Putamen (tissue), 1 donor: ENCODE measurements at places on chromosomes 3 and 15.

DNA sequence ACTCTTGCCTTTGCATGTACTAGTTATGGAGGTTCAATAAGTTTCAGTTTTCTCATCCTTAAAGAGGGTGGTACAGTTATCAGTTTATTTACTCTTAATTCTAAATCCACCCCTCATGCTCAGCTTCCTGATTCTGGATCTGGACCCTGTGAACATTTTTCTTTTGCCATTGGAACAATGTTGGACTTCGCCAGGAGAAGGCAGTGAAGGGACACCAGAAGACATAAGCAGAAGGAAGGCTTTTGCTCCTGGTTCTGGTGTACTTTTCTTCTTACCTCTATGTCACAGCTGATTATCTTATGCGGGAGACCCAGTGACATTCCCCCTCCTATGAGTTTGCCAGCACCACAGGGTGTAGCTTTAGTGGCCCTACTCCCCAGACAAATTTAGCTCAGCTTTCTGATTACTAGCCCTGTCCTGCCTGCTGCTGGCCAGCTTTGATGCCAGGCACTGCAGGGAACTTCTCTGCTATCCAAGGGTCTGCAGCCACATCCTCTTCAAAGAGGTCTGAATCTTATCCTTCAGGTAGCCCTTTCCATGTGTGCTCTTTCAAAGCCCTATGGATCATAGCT lies 466.3 kb upstream of the EPHA3 start:
- DNase-seq: no peak

DNA sequence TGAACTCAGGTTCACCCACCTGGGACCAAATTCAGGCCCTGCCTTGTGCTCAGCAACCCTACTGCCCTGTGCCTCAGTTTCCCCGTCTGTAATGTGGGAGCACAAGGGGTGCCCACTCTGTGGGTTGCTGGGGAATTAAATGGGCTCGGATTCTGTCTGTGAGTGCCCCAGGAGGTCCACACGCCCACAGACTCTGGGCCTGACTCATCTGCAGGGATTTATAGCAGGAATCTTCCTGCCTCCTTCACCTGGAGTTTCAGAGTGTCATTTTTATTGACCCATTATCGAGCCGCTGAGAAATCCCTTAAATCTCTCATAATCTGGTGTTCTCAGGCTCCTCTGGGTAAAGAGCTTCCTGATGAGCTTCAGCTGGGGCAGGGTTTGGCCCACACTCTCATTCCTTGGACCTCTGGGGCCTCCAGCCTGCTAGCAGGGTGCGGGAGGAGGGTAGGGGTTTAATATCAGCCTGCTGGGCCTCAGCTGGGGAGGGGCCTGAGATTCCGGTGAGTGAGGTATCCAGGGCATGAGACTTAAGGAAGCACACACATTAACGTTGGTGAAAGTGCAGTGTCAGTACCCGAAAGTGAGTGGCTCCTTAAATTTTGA lies 16.4 kb downstream of the C3orf18 start:
- no peak for DNase-seq

DNA sequence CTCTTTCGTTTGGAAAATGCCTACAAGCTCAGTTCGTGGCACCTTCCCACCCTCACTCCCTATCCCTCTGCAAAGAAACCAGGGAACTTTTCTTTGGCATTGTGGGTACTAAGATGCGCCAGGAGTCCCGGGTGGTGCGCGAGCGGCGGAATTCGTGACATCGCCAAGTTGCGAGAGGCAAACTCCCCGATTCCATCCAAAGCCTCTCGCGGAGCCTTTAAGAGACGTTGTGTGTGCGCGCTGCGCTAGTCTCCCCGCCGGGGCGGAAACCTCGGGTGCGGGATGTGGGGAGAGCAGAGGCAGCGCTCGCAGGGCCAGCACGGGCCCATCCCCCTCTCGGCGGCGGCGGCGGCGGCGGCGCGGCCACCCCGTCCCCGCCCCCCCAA lies 443 bp upstream of the NR2F2 start:
- DNase-seq: no peak

DNA sequence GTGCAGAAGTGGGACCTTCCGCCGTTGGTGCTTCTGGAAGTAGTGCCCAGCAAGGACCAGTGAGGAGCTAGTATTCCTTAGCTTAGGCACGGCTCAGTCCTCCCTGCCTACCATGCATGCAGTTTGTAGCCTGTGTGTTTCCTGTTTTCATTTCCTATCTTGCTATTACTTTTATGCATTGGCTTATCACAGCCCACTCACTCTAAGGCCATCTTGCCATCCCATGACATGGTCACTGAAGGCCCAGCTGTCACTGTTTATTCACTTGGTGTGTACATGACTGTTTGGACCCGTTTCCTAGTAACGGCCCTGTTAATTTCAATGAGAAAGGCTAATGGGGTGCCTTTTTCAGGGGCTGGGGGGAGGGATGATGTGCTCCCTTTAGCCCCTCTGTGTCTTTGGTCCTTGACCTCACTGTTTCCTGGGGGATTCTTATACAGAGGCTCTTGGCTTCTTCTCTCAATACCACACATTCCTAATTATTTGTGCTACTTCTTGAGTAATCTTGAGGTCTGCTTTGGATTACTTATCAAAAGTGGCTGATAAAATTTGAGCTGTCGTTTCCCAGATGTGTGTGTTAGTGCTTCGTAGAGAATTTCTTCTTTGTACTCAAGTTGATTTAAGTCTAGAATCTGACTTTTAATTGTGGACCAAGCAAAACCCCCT lies 24.5 kb upstream of the TRAK1 start:
- DNase-seq: no peak

DNA sequence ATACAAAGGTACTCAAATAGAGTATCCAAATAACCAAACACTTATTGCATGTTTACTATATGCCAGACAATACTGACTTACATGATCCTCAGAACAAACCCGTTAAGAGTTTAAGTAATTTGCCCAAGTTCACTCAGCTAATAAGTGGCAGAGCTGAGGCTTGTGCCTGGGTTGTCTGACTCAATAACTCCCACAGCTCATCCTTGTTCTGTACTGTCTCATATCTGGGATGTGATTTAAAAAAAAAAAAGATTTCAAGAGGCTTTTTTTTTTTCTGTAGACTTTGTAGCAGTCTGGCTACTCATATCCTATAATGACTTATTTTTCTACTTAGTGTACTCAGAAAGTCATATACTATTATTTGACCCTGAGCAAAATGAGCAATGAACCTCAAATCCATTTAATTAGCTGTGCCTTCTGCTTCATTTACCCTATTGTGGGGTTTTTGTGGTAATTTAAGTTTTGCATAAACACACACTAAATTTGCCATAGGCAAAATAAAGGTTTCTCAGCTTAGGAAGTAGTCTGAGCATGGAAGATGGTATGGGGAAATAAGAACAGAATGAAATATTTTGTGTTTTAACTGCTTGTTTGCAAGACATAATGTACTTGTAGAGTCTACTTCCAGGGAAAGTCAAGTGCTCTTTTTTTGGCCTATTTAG lies 3.1 kb downstream of the NSUN3 start:
- peak; percentile 42 for DNase-seq

DNA sequence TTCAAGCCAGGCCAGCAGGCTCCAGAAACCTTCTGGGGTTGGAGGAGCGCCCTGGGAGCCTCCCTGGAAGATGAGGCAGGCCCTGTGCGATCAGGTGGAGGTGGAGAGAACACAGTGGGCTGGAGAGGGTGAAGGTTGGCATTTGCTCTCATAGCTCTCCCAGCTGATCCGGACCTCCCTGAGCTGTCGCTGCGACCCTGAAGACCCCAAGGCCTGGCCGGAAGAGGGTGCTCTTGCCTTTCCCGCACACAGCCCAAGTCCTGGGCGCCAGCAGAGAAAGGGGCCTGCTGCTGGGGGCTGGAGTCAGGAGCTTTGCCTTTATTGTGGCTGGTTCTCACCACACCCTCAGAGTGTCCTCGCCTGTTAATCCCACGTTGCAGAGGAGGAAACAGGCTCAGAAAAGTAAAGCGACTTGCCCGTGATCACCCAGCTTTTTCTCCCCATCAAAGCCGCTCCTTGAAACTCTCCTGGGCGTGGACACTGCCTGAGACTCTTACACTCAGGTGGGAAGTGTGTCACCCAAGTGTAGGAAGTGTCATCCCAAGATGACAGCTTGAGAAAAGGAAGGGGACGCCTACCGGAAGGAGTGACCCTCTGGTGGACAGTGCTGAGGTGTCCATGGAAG lies 8.6 kb upstream of the RPL29 start:
- peak; percentile 82 for DNase-seq

- no peak for DNase-seq
Measured at GRCh38 chr15:51766341-51766740, 14.9 kb downstream of the TMOD2 start.

- no peak for DNase-seq
Measured at GRCh38 chr3:106759731-106760130, 617.5 kb upstream of the CCDC54 start.

DNA sequence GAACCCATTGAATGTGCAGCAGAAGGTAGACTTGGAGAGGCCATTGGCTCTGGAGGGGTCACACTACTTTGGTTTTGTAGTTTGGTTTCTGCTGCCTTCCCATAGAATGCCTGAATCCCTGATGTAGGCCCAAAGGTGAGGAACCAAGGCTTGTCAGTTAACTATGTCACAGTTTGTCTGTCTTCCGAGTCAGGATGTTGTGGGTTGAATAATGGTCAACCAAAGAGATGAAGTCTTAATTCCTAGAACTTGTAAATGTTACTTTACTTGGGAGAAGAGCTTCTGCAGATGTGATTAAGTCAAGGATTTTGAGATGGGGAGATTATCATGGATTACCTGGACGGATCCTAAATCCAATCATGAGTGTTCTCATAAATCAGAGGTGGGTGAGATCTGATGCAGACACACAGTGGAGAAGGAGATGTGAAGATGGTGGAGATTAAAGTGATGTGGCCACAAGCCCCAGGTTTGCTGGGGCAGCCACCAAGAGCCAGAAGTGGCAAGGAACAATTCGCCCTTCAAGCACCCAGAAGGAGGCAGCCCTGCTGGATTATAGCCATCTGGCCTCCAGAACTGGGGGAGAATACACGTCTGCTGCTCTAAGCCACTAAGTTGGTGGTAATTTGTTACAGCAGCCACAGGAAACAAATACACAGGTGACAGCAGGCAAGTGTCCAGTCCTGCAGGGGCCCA lies 2.3 kb upstream of the CCR8 start:
- no peak for DNase-seq

DNA sequence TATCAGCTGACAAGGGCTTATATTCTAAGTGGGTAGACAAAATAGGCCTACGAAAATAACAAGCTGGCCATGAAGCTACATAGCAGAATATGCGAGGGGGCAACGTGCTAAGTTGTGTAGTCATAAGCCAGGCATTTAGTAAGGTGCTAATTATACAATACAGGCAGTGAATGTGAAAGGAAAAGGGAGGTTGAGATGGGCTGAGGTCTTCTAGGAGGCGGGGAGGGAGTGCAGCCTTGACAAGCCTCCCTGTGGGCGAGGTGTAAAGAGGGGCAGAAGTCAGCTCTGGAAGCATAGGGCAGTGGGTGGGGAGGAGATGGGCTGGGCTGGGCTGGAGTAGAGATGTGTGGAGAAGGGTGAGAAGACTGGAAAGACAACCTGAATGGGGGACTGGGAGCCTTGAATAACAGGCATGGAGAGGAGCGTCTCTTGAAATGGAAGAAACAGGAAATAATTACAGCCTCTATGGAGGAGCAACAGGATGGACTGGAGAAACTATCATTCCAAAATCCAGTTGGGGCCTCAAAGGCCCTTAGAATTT lies 1.2 kb downstream of the TIGIT start:
- no peak for DNase-seq

GRCh38 chr15:92101708-92102394 lies 248.3 kb downstream of the SLCO3A1 start:
- no peak for DNase-seq

GRCh38 chr15:43190178-43190577 lies 5.0 kb downstream of the CCNDBP1 start:
- DNase-seq: no peak

- no peak for DNase-seq
Measured at GRCh38 chr3:128783774-128784173, 57.8 kb downstream of the RAB7A start.
